Smooth muscle cell of the brain vasculature (primary cell): ENCODE measurements at places on chromosomes 3 and 15.
A peak's percentile ranks its signal among the peaks of the same experiment; 100 is the strongest.

DNA sequence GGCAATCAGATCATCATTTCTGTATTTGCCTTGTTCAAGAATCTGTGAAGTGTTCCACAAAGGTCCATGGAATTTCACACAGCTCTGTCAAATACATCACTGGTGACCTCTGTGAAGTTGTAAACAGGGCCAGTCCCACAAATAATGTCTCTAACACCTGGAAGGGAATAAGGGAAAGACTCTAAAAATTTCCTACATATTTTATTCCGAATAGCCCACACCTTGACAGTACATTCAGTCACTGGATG is at the start of gene C3orf49:
Gene C3orf49, plus strand, starts transcription at position 149 of the 248 bp plus-strand sequence. CDS start 173 bp downstream, outside the sequence.
- no peak for DNase-seq

DNA sequence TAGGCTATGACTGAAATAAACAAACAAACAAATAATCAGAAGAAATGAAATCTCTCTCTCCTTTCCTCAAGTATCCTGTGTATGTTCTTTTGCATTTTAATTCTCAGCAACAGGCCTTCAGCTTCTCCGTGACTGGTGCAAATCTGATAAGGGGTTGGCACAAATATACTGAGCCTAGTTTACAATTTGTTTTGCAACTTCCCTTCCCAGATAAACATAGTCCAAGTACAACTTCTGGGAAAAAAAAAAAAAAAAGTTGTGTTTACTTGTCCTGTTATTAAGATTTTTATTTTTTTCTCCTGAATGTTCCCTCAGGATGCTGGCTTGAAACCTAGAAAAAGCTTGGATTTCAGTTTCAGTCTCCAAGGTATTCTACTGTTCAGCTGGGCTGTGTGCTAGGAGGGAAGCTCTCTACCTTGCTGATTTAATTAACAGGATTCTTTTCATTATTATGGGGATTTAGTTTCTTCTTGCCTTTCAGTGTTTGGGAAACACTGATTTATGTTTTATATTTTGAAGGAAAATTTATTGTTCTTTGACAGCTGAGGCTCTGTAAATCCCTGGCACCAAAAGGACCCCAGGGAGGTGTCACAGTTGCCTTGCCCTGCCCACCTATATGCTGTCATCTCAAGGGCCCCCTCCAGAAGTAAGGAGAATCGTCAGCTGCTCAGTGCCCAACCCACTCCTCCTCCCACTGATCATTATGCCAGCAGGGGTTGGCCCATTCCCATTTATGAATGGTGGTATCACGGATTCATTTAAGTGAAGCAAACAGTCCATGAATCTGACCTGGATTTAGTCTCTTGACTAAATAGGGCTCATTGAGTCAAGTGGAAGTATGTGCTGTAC is 185.2 kb downstream of the MEIS2 start:
- no peak for DNase-seq

GRCh38 chr3:187919048-187919447 is 173.8 kb upstream of the BCL6 start:
- no peak for DNase-seq

DNA sequence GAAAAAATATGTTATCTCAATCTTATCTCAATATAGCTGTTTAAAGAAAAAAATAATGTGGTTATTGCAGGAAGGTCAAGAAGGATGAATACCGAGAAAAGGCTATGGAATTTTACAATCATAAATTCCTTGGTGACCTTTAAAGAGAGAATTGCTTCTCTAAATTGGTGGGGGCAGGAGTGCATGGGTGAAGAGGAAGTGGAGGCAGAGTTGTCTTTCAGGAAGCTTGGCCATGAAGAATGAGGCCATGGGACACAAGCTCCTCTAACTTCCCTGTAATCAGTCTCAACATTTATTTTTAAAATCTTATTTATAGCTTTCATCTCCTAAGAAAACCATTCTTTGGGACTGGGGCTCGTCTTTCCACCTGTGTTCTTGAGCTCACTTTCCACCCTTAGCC is 22.4 kb upstream of the ALDH1A2 start:
- DNase-seq = no peak

DNA sequence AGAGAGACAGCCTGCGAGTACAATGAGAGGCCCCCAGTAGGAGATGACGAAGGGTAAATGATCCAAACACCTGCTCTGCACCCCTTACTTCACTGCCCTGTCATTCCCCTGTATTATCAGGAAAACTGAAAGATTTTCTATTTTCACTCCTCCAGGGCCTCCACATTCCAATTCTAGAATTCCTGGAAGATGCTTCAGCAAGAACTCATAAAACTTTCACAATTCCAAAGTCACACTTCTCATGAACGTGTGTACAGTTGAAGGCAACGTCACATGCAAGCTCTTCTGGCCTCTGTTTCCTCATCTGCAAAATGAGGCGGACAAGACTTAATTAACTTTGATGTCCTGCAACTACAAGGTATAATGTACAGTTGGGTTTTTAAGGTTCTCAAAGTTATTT is 62.8 kb upstream of the SPATA12 start:
- DNase-seq = no peak

DNA sequence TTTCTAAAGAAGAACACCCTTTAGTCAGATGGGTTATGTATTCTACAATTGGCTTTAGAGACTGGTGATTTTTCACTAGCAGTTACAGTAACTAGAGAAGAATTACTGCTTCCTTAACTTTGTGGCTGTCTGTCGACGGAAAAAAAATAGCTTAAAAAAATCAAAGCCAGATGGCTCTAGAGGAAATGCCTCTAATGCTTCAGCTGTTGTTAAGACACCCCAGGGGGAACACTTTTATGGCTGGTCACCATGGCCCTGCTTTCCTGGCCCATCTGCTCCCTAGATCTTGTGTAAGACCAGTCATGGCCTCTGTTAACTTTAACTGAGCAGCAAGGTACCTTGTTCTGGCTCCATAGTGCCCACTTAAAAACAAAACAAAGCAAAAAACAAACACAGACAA is 198.6 kb upstream of the PLSCR5 start:
- DNase-seq = peak; percentile 95

DNA sequence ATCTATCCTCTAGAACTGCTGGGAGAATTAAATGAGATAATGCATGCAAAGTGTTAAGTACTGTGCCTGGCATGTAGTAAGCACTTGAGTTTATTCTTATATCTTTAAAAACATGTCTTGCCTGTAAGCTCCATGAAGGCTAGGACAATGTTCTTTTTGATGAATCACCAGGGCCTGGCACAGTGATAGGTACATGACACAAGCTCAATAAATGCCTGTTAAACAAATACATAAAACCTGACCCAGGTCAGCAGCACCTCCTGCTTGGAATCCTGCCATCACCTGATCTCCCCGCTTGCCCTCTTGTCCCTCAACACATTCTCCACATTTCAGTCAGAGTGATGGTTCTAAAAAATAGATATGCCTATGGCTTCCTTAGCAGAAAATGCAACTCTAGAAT is 186.8 kb downstream of the CHST2 start:
- DNase-seq = no peak

DNA sequence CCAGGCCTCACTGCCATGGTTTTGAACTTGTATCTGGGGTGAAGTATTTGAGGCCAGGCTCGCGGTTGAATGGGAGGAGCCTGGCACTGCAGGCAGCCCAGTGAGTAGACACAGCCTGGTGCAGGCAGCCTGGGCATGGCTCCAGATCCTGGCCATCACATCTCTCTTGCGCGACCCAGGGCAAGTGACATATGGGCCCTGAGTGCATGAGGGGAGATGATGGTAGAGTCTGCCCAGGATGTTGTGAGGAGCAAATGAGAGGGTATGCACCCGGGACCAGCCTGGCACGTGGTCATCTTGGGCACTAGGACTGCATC is 103.5 kb downstream of the TBC1D2B start:
- DNase-seq = no peak

DNA sequence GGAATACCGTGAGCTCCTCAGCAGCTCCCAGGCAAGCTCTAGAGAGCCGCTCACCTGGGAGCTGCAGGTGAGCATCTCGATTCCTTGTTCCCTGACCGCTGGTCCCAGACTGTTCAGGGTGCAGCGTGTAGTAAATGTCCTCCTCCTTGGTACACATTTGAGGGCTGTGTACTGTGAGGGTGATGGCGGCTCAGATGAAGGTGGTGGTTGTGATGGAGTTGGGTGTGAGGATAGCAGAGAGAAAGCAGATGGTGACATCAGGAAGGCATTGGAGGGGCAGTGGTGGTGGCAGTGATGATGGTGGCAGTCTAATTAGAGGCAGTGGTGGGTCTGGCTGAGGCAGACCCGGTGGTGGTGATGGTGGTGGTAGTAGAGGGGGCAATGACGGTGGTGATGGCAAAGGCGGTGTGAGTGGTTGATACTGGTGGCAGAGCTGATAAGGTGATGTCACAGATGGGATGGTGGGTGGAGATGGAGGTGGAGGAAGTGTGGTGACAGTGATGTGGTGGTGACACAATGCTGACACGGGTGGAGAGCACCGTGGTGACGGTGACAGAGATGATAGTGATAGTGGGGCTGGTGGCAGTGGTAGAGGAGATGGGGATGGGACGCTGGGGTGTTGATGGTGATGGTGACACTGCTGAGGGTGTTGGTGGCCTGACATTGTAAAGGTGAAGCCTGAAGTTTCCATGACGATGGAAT is at the start of gene DNAJB8:
Gene DNAJB8, minus strand, starts transcription at position 51 of the 702 bp plus-strand sequence. CDS start 3,645 bp downstream, outside the sequence.
- DNase-seq = no peak

DNA sequence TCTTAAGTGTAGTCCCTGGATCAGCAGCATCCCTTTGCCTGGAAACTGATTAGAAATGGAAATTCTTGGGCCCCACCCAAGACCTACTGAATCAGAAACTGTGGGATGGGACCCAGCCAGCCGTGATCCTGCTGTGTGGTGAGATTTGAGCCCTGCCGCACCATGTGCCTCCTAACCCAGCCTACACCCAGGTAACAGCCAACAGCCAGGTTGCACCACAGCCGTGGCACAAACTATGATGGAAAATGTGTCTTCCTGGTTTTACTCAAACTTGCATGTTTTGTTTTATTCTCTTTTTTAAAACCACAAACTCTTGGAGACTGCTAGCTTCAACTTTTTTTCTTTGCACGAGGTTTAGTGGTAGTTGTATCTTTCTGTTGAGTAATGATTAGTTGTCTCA is 2.6 kb downstream of the LIMD1 start:
- no peak for DNase-seq
